Stimulated activated CD8-positive, alpha-beta memory T cell treated with anti-CD3 and anti-CD28 coated beads, Interleukin-2, amount 100 ng/mL, for 1 hour (primary cell): ENCODE measurements at places on chromosomes 7 and 10.

- DNase-seq, result no peak
These were observed 4.7 kb downstream of the CACNB2 start for GRCh38 chr10:18144928-18145327.

GRCh38 chr7:142308918-142309317 is 51.1 kb upstream of the PRSS58 start:
- DNase-seq, result no peak

- DNase-seq, result no peak
These were observed 48.1 kb upstream of the TECTB start for GRCh38 chr10:112235141-112235540.

- no peak for DNase-seq
These were observed 107.2 kb upstream of the TCERG1L start for GRCh38 chr10:131418681-131419080.

DNA sequence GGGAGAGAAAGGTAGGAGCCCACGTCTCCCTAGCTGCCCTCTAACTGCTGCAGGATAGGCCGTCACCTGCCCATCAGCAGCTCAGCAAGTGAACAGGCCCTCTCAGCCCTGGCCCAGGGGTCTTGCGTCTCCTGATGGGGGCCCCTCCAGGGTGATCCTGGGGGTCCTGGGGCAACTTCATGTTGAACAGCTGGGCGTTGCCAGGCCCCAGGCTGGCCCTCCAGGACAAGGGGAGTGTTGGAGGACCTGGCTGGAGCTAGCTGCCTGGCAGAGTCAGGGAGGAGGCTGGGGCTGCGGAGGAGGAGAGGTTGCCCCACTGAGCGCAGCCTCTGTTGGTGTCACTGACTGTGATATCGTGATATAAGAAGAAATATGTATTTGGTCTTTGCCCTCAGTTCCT is 34.7 kb downstream of the SPOCK2 start:
- DNase-seq, result no peak

- no peak for DNase-seq
These were observed 51.1 kb downstream of the COL17A1 start for GRCh38 chr10:104034401-104035193.

- no peak for DNase-seq
These were observed 44.0 kb upstream of the COL1A2 start for GRCh38 chr7:94350734-94351133.

- no peak for DNase-seq
These were observed 2.3 kb downstream of the GLRX3 start for GRCh38 chr10:130138479-130138866.

DNA sequence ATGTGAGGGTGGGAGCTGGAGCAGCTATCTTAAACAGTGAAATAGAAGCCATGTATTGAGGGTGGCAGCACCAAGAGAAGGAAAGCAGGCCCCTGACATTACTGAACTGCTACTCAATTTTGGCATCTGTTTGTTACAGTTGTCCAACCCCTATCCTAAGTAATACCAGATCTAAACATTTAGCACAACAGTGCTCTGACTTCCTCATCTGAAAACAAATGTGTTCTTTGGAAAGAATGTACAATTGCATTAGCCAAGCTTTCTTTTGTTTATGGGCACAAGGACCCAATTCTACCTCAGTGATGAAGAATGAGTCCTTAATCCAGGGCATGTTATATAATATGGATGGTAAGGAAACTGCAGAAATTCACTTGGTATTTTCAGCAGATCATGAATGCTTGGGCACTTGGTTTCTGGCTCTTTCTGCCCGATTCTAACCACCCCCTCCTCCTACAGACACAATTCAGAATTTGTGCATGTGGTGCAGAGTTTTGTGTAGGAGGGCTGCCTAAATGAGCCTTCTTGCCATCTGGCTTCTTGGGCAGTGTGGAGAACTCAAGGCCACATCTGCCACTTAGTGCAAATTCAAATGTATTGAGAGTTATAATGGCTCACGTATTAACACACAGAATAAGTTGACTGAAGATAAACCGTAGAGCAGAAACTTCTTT is 36.9 kb upstream of the KMT2E start:
- no peak for DNase-seq

DNA sequence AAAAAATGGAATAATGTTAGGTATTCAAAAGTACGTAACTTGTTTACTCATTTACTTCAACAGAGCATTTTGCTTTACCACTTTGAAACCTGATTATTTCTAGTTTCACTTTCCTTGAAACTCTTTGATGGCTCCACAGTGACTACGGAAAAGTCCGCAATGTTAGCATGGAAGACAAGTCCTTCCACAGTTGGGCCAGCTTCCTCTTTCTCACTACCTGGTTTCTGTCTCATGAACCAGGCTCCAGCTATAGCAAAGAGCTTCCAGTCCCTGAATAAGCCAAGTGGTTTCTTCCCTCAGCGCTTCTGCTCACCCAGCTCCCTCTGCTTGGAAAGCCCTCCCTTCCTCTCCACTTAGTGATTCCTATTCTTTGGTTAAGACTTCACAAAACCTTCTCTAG is 44.8 kb upstream of the SLC16A12 start:
- no peak for DNase-seq

GRCh38 chr7:95840953-95841950 is 68.9 kb downstream of the DYNC1I1 start:
- DNase-seq, result no peak

DNA sequence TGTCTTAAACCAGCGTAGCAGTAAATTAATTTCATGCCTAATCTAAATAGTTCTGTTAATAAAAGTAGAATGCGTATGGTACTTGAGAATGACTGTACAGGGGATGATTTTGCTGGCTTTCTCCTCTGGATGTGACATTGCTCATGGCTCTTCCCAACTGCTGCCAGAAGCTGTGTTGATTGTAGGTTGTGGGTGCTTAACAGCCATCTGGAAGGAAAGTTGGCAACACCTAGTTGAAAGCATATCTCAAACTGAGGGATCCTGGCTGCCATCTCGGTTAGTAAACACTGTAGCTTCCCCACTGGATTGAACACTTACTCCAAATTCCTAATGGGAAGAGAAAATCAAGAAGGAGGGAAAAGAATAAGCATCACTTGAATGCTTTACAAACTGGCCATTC is 130.9 kb downstream of the NXPH1 start:
- DNase-seq, result no peak

DNA sequence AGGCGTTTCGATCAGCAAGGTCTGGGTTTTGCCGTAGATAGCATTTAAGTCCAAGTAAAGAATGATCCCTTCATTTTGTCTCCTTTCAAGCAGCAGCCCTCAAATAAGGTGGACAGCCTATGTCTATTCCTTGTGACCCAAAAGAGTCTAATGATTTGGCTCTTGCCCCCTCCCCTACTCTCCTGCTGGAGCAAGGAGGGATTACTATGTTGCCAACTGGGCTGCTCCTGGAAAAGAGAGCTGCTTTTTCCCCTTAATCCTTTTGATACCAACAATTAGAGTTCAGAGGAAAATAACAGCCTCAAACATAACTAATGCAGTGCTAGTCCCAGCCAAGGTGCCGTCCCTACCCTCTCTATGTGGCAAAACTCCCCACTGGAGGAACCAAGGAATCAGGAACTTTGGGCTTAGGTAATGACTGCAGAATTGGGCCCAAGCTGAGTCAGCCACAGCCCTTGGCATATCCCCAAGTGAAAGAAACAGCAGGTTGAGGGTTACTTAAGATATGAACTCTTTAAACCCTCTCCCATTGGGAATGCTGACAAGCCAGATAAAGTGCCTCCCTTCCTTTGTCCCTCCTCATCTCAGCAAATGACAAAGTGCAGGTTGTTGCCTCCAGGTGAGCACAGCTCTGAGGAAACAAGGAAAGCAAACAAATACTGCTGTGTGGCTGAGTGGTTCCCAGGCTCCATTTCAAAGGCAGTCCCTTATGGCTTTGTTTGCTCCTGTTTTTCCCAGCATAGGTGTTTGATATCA is 643.7 kb downstream of the INHBA start:
- DNase-seq, result no peak

GRCh38 chr7:83925860-83926259 is 268.7 kb downstream of the SEMA3A start:
- DNase-seq, result no peak

DNA sequence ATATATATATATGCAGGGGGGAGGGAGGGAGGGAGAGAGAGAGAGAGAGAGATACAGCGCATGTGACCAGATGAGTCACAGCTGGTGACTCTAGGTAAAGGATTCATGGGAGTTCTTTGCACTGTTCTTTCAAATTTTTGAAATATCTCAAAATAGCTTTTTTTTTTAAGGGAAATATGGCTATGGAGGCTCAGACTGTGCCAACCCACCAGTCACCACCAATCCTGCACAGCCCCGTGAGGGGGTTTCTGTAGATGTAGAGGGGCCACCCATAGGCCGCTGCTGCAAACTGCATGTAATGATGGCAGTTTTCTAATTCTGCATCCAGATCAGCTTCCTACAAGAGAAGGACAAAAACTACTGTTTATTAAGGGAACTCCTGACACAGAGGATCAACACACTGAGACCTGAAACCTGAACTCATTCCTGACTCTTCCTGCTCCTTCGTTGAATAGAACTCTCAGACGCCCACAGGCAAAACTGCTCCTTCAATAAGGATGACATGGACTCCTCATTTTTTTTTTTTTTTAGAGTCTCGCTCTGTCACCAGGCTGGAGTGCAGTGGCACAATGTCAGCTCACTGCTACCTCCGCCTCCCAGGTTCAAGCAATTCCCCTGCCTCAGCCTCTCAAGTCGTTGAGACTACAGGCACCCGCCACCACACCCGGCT is 17.3 kb downstream of the DAGLB start:
- DNase-seq, result no peak

DNA sequence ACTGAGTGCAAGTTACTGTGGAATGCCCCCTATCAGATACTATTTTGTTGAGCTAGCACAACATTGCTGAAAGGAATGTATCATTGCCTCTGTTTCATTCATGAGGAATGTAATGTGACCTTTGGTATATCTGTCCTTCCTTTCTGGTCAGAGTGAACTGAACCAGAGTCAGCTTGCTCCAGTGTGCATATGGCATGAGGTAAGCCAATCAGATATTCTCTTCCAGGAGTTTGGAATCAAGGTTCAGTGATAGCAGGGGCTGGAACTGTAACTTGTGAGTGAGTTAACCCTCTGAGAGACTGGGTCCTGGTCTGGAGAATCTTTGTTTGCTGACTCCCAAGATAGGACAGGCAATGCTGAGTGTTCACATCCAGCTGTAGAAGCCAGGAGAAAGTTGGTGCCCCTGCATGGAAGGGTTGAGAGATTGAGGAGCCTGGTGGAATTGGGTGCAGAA is 45.3 kb upstream of the OSBPL3 start:
- DNase-seq, result no peak

DNA sequence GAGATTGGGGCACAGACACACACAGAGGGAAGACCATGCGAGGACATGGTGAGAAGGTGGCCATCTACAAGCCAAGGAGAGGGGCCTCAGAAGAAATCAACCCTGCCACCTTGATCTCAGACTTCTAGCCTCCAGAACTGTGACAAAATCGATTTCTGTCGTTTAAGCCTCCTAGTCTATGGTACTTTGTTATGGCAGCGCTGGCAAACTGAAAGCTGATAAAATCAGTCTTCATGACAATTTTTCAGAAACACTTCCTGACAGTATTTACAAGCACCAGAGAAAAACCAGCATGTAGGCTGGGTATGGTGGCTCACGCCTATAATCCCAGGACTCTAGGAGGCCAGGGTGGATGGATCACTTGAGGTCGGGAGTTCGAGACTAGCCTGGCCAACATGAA is 4.2 kb downstream of the PARP12 start:
- DNase-seq, result no peak

DNA sequence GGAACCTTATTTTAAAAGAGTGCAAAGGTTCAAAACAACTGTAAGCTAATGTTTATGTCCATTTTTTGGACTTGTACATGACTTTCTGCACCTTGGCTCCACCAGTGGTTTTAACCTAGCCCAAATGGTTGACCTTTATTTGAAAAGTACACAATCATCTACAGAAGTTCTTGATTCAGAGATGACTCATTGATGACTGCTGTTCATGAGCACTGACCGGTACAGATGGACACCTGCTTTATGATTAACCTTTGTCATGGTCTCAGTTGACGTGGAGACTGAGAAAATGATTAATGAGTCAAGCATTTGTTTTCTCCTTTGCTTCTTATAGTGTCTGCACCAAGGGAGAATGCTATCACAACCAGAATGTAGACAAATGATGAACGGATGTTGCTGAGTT is 55.7 kb upstream of the PTER start:
- no peak for DNase-seq

- DNase-seq, result no peak
These were observed 234.6 kb downstream of the ZMYND11 start for GRCh38 chr10:369684-370448.

DNA sequence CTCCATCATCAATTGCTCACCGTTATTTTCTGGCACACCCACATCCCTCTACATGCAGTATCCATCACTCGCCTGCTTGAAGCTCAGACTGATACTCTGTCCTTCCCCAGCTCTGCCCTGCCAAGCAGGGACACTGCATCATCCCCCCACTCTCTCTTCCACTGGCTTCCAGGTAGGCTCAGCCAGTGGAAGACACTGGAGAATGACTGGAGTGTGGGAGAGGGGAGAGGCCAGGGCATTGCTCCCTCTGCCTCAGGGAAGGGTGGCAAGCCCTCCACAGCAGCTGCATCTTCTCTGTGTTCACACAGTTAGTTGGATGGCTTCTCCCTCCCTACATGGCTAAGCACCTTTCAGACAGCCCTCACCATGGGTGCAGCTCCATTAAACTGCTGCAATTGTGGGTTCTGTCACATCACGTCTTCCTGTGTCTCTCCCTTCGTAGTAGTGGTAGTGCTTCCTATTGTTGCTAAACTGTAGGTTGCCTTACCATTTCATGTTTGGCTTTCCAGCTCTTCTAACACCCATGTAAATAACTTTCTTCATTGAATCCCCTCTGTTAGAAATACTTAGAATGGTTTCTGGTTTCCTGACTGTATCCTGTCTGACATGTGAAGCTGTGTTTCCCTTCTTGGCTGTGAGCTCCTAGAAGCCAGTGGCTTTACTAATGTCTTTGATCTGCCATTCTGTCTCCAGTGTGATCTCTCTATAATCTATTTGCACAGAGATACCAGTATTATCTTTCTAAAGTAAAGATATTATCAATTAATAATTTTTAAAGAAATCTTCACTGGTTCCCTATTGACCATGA is 483.7 kb upstream of the LRRN3 start:
- no peak for DNase-seq

- DNase-seq, result no peak
These were observed 156.5 kb downstream of the SGMS1 start for GRCh38 chr10:50467209-50467608.

- DNase-seq, result no peak
These were observed 34.2 kb upstream of the CREB3L2 start for GRCh38 chr7:138036135-138036534.

- DNase-seq, result no peak
These were observed 18.0 kb downstream of the DNAJC1 start for GRCh38 chr10:21985541-21985940.

DNA sequence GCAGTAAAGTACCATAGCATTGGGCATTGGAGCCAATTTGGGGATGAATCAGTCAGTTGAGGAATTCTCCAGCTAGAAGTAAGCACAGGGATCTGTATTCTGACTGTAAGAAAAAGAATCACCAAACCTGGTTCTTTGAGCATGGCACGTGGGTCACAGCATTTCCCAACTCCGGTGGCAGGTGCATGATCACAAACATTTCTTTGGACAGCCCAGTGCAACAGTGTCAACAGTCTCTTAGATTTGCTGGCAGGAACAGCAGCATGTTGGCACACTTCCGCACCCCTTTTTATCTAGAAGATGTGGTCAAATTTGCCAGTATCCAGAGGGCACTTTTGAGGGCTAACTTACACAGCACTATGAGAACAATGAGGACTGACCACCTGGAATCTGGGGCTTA is 437.5 kb upstream of the GHITM start:
- no peak for DNase-seq

- no peak for DNase-seq
These were observed 37.0 kb upstream of the SVOPL start for GRCh38 chr7:138738114-138738513.

GRCh38 chr10:30816820-30817171 is 187.2 kb upstream of the LYZL2 start:
- no peak for DNase-seq
